Astrocyte (in vitro differentiated cells and primary cell): ENCODE measurements at places on chromosomes 4 and X. TPM values are rescaled to one million over a fixed set of nuclear protein-coding genes. Genes with fewer than 3 reads are reported as not detected.

- no peak for DNase-seq
- H3K36me3 ChIP-seq: no peaks in the 10 kb centered on the region
- H3K4me1 ChIP-seq: peaks cover 13% of the 10 kb centered on the region
- H3K27me3 ChIP-seq: no peaks in the 10 kb centered on the region
These were observed 16.7 kb downstream of the IRF2 start for GRCh38 chr4:184457535-184458249.

DNA sequence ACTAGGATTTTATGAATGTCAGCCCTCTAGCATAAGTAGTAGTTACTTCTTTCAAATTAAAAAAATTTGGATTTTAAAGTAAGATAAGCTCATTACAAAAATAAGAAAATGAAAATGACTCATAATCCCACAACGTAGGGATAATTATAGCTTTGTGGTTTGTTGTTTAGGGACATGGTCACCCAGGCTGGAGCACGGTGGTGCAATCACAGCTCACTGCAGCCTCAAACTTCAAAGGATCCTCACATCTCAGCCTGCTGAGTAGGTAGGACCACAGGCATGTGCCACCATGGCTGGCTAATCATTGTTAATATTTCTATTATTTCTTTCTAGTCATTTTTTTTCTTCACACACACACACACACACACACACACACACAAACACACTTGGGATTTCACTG, 57.6 kb downstream of the PLAC1 start:
- no peaks in the 10 kb centered on the region for H3K36me3 ChIP-seq
- no peaks in the 10 kb centered on the region for H3K27me3 ChIP-seq
- peak; percentile 65 for DNase-seq
- no peak overlapping the region for H3K27ac ChIP-seq

DNA sequence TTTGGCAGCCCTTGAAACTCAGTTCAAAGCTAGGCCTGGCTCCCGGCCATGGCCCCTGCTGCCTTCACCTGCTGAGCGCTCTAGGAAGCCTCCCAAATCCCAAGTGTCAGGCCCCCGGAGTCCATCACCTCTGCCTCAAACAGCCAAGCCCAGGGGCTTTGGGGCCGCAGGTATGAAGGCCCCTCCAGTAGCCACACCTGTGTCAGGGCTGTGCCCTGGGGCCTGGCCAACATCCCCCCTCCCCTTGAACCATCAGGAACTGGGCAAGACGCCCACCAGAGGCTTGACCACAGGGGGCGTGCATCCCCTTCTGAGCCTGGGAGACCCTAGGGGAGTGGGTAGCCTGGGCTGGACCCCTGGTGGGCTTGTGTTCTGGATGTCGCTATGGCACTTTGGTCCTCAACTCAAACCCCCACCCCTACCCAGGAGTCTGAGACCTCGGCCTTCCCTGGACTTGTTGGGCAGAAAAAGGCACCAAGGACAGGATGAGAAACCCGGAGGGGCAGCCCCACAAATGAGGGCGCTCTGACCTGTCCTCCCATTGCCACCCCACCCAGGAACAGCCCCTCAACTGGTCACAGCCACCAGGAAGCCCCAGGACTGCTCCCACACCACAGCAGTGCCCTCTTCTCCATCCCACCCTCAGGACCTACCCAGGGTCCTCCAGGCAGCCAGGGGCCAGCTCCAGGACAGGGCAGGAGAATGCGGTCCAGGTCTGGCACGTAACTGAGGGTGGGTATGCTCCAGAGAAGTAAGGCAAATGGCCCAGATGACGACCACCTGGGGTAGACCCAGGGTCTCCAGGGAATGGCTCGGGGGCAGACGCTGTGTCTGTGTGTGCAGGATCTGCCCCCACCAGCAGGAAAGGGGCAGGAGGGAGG, 4.2 kb upstream of the SLBP start:
- H3K27me3 ChIP-seq: no peaks in the 10 kb centered on the region
- no peaks in the 10 kb centered on the region for H3K36me3 ChIP-seq
- no peak for DNase-seq
- no peak overlapping the region for H3K27ac ChIP-seq
- H3K4me3 ChIP-seq: no peak overlapping the region
- H3K4me1 ChIP-seq: peaks cover 13% of the 10 kb centered on the region

Gene OSTC
- total RNA-seq: 240 and 251 TPM in 2 replicates

Gene GPRASP3
- total RNA-seq: 4.9 and 8.0 TPM in 2 replicates

Gene PFKFB1
- total RNA-seq: 0.34 TPM in 1 of 2 replicates, not detected in the other
